NCI-H1092 (cell line): ENCODE measurements at places on chromosomes 7 and 10.
A peak's percentile ranks its signal among the peaks of the same experiment; 100 is the strongest.

DNA sequence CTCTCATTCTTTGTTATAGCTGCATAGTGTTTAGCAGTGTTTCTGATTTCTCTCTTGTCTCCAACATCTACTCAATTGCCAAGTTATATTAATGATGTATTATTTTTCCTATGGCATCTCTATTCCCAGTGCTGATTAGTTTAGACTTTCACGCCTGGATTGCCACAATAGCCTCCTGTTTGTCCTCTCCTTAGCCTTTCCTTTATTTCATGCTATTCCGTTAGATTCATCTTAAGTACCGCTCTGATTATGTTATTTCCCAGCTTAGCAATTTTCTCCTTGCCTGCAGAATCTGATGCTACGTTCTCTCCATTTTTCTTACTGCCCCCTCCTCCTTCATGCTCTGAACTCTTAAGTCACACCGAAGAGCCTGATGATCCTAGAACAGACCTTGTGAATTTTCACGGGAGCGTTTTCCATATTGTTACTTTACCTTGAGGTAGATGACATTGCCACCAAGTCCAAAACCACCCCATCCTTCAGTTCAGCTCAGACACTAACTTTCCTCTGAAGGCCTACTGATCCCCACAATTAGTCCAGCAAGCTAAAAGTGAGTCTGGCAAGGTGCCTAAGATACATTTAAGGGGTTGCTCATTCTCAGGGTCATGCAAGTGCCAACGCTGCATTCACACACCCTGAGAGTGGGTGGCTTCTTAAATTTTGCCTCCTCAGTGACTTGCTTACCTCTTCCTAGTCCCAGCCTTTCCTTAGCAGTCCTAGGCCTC is 6.6 kb upstream of the NRF1 start:
- no peak for DNase-seq

GRCh38 chr7:28222636-28223035 is 42.0 kb upstream of the JAZF1 start:
- DNase-seq = no peak

GRCh38 chr7:127833641-127834040 is 181.6 kb downstream of the SND1 start:
- no peak for DNase-seq

DNA sequence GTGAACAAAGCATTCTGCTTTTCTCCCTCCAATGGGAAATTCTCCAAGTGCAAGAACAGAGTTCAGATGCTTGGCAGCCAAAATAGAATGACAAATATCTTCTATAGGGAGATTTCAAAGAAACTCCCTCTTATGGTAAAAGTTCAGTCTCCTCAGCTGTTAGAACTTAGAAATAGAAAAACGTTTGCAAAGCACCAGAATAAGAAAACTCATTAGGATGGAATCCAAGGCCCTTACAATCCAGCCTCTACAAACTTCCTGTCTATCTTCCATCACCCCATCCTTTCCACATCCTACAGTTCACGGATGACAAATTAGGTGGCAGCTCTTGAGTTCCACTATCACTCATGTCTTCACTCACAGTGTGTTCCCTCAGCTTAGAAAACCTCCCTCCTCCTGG is 25.7 kb downstream of the FAM13C start:
- no peak for DNase-seq

DNA sequence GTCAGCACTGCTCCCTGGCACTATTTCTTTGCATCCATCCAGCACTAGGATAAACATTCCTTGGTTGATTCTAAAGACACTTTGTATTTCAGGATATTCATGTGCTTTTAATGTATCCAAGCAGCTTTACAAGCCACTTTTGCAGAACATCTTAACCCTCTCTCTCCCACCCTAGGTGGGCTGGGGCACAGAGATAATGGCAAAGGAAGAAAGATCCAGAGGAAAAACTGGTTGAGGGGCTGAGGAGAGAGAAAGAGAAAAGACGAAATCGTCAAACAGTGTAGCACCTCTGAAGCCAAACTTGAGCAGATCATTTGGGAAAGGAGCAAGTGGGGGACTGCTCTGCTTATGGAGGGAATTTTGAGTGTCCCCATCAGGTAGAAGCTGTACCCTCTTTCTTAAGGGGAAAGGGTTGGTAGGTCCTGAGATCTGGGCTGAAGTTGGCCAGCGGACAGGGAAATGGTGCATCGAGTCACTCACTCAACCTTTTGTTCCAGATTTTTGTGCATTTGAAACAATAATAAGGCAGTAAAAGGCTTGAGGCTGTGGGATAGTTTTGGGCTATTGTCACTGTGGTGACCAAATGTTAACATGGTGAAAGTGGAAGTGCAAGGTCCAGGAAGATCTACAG is 4.2 kb upstream of the HOXA13 start:
- no peak for DNase-seq

- no peak for DNase-seq
These were observed 40.8 kb upstream of the HECW1 start for GRCh38 chr7:43071604-43072003.

GRCh38 chr10:43231523-43232078 is 35.3 kb downstream of the RASGEF1A start:
- DNase-seq = no peak

- no peak for DNase-seq
These were observed 937.5 kb downstream of the GATA3 start for GRCh38 chr10:8992009-8992408.

- peak; percentile 7 for DNase-seq
These were observed 11.4 kb upstream of the HSPA12A start for GRCh38 chr10:116753759-116754158.

GRCh38 chr7:35430547-35431153 is 176.8 kb upstream of the TBX20 start:
- no peak for DNase-seq

GRCh38 chr10:67664942-67665341 is 31.1 kb downstream of the CTNNA3 start:
- DNase-seq = no peak

- no peak for DNase-seq
These were observed 176.8 kb upstream of the AGR3 start for GRCh38 chr7:17058568-17058967.

DNA sequence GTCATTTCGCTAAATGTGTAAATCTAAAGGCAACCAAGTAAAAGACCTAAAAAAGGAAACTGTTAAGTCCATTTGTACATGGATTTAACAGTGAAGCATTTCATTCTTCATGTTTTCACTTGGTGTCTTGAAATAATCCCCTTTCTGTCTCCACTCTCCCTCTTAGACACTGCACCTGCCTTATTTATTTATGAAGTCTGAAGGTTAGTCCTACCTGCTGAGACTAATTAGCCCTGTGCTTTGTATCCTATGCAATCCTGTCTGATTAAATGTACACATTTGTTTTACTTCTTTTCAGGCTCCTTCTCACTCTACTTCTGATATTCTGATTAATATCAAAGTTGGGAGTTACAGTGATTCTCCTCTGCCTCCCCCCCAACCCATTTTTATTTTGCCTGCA is 1.9 kb upstream of the TCF7L2 start:
- DNase-seq = no peak

GRCh38 chr7:130996833-130997231 is 262.8 kb upstream of the KLF14 start:
- DNase-seq = peak; percentile 25

DNA sequence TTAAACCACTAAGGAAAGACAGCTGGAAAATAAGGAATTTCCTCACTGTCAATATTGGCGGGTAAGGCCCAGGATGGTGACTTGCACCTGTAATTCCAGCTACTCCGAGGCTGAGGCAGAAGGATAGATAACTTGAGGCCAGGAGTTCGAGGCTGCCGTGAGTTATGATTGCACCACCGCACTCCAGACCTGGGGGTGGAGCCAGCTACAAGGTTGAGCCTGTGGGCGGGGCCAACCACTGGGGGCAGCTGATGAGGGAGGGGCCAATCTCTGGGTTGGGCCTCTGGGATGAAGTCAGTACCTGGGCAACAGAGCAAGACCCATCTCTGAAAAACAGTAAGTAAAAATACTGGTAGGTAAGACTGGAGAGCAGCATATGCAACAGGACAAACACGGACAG is 80.1 kb upstream of the ADO start:
- no peak for DNase-seq

DNA sequence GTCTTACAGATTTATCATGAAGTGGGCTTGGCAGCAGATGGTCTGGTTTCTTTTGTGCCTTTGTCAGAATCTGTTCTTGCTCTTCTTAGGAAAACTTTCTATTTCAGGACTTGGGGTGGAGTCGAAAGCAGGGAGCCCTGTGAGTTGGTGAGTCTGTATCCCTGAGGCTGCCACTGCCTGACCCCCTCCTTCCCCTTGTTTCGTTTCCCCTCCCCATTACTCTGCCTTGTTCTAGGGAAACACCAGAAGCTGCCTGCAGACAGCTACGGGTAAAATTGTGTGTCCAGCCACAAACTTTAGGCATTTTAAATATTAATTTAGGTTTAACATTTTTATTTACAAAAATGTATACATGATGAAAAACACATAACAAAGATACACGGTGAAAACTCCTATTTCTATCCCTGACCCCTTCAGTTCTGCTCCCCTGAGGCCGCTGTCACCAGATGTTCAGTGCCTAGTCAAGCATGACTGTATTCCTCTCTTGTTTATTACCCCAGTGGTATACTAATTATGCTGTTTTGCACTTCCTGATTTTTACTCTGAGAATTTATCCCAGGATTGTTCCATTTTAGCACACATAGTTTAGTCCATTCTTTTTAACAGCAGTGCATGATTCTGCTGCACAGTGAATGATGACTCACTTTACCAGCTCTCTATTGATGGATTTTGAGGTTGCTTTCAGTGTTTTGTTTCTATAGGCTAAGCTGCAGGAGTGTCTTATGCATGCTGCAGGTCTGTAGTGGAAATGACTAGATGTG is 9.1 kb downstream of the TSPAN14 start:
- DNase-seq = peak; percentile 3

DNA sequence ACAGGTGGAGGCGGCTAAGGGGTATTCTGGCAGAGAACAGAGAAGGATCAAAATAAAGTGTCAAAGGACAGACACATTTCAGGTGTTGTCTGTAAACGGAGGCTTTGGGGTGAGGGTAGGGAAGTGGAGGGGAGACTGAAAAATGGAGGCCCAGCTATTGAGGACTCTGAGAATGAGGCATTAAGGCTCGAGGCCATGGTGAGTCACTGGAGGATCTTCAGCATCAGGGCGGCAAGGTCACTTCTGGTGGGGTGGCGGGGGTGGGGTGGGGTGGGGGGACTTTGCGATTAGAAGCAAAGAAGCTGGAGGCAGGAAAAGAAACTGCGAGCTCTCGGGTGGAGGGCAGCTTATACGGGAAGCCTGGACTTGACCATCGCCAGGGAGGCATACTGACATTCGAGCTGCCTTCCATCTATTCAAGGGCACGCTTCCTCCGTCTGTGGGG is 58.4 kb upstream of the PCGF5 start:
- no peak for DNase-seq

DNA sequence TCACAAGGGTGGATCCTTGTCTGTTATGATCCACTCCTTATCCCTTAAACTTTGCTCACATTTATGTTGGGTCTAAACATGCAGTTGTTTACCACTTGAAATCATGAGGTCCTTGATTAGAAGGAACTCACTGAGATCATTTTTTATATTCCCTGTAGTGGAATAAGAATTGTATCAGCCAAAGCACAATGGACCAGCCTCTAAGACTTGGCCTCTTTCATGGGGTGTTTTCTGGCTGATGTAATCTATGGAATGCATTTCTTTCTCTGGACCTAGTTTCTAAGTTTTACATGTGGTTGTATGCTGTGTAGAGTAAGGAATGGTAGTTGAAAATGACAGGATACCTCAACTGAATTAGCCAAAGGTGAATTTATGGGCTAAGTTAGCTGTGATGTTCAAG is 376.6 kb downstream of the SORCS3 start:
- no peak for DNase-seq
